ENCODE measurements at places on chromosomes 7 and 10. TPM values are rescaled to one million over a fixed set of nuclear protein-coding genes. Genes with fewer than 3 reads are reported as not detected.

The FOXP2 gene
- 7.6 TPM for total RNA-seq

The RBP3 gene
- total RNA-seq: not detected

The CNTNAP2 gene
- 0.25 TPM for total RNA-seq

The STEAP2 gene
- total RNA-seq: 0.64 TPM

The PNLIPRP3 gene
- under 0.01 TPM for total RNA-seq

The NUTM2D gene
- total RNA-seq: 0.77 TPM

The PMS2 gene
- total RNA-seq: 13.5 TPM

The ZC3HAV1L gene
- 14.2 TPM for total RNA-seq

The TES gene
- total RNA-seq: 90.5 TPM

The ZNF727 gene
- total RNA-seq: 0.13 TPM

The PHYHIPL gene
- not detected for total RNA-seq

The EZH2 gene
- 11.8 TPM for total RNA-seq

The FOXI2 gene
- not detected for total RNA-seq

The ZNF786 gene
- 4.9 TPM for total RNA-seq

The GIMAP2 gene
- total RNA-seq: 34.0 TPM

The CDCA7L gene
- 41.0 TPM for total RNA-seq

The ADAMTS14 gene
- not detected for total RNA-seq

The GIMAP6 gene
- 251 TPM for total RNA-seq

The MOGAT3 gene
- total RNA-seq: not detected

The LRGUK gene
- 0.13 TPM for total RNA-seq

The ANKRD2 gene
- 0.26 TPM for total RNA-seq

The MMD2 gene
- total RNA-seq: not detected

The EPHA1 gene
- total RNA-seq: under 0.01 TPM

The TBX20 gene
- total RNA-seq: 0.13 TPM

The TMEM196 gene
- not detected for total RNA-seq

The NACAD gene
- 0.39 TPM for total RNA-seq

The CYP2C8 gene
- total RNA-seq: under 0.01 TPM

The STEAP4 gene
- not detected for total RNA-seq

The ZNF212 gene
- total RNA-seq: 2.8 TPM

The BTBD16 gene
- not detected for total RNA-seq

The OR2A12 gene
- not detected for total RNA-seq

The GRM3 gene
- total RNA-seq: not detected

The LIPJ gene
- not detected for total RNA-seq

The CRPPA gene
- 1.2 TPM for total RNA-seq

The CUBN gene
- total RNA-seq: 6.7 TPM

The PIK3CG gene
- 4.4 TPM for total RNA-seq

The UCMA gene
- not detected for total RNA-seq

The GPR85 gene
- total RNA-seq: under 0.01 TPM

The FZD1 gene
- 2.8 TPM for total RNA-seq

The ASB15 gene
- total RNA-seq: not detected

The EVX1 gene
- total RNA-seq: not detected

The TUBAL3 gene
- not detected for total RNA-seq

The ITIH2 gene
- total RNA-seq: not detected

The WEE2 gene
- 0.13 TPM for total RNA-seq

The GRM8 gene
- not detected for total RNA-seq

The BAMBI gene
- total RNA-seq: 2.4 TPM

The AKR1C8 gene
- total RNA-seq: not detected

The SLC13A4 gene
- total RNA-seq: not detected

The STMP1 gene
- 5.7 TPM for total RNA-seq

The CYP26A1 gene
- 0.63 TPM for total RNA-seq

The CYP3A4 gene
- total RNA-seq: not detected

The OR2A7 gene
- total RNA-seq: under 0.01 TPM

The FAM25A gene
- total RNA-seq: not detected

The AGBL3 gene
- total RNA-seq: 1.0 TPM

The SPDYE11 gene
- not detected for total RNA-seq

The GJD4 gene
- not detected for total RNA-seq

The SHH gene
- 0.13 TPM for total RNA-seq

The PLAC9 gene
- total RNA-seq: 3.7 TPM

The TSPAN12 gene
- total RNA-seq: 89.3 TPM

The FAM180A gene
- not detected for total RNA-seq

Data from dermis microvascular lymphatic vessel endothelial cell (primary cell).